ENCODE measurements at places on chromosomes 13 and 19.

DNA sequence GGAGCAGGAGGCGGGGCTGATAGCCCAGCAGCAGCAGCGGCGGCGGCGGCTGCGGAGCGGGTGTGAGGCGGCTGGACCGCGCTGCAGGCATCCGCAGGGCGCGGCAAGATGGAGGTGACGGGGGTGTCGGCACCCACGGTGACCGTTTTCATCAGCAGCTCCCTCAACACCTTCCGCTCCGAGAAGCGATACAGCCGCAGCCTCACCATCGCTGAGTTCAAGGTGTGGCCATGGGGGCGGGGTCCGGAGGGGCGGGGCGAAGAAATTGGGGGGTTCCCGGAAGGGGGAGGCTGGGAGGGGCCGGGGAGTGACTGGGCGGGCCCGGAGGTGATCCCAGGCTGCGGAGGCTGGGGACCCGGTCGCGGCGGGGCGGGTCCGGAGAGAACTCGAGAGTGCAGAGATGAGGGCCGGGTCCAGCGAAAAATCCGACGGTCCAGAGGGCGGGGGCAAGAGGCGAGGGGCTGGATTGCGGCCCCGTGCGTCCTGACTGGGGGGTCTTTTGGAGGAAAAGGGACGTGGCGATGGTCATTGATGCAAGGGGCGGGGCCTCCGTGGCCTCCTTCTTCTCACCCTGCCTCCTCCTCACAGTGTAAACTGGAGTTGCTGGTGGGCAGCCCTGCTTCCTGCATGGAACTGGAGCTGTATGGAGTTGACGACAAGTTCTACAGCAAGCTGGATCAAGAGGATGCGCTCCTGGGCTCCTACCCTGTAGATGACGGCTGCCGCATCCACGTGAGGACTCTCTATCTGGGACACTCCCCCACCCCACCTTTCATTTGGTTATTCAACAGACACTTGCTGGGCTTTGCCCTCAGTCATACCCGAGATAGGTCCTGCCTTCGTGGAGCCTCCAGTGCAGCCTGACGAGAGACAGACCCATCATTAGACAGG lies at the start of gene TBCB:
Gene TBCB, plus strand, starts transcription at position 16 of the 891 bp plus-strand sequence. Its CDS starts 93 bp downstream, at position 109.
- no peak for DNase-seq

DNA sequence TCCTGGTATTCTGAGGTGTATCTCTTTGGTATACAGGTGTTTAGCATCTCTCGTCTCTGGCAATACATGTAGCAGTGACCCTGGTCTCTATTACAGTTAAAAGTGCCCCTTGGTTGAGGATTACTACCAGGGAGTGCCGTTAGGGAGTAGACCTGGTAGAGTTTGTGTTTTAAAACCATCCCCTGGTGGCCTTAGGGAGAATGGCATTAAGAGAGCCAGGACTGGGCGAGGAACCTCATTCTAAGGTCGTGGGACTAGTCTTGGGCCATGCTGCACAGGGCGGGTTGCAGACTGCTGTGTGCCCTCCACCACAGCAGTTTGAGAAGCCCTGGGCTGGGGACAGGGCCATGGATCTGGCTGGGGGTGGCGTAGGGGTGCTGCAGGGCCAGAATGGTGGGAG lies 35.0 kb downstream of the B3GLCT start:
- no peak for DNase-seq

GRCh38 chr19:33071887-33072286 lies 7.2 kb upstream of the RHPN2 start:
- DNase-seq = no peak

GRCh38 chr19:30222428-30222873 lies 149.7 kb upstream of the ZNF536 start:
- DNase-seq = no peak

- DNase-seq = no peak
Measured at GRCh38 chr19:45782820-45783785, 813 bp upstream of the DMPK start.

GRCh38 chr13:29582171-29582570 lies 13.3 kb downstream of the SLC7A1 start:
- no peak for DNase-seq

DNA sequence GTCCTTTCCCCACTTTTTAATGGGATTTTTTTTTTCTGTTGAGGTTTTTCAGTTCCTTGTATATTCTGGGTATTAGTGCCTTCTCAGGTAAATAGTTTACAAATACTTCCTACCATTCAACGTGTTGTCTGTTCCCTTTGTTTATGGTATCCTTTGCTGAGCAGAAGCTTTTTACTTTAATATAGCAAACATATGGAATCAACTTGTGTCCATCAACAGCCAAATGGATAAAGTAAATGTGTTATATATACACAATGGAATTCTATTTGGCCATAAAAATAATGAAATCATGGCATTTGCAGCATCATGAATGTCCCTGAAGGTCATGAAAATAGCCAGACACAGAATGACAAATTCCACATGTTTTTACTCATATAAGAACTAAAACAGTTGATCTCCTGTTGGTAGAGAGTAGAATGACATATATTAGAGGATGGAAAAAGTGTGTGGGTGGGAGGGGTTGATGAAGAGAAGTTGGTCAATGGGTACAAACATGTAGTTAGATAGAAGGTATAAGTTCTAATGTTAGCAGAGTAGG lies 500.8 kb downstream of the SLITRK6 start:
- no peak for DNase-seq

- DNase-seq = no peak
Measured at GRCh38 chr13:109879338-109879737, 93.0 kb upstream of the IRS2 start.

GRCh38 chr13:106455190-106455589 lies 80.3 kb downstream of the EFNB2 start:
- no peak for DNase-seq
